Activated CD4-positive, alpha-beta T cell treated with anti-CD3 and anti-CD28 coated beads for 36 hours (primary cell): ENCODE measurements at places on chromosomes 16 and 17.

GRCh38 chr17:70343114-70343513 lies 173.8 kb downstream of the KCNJ2 start:
- no peak for DNase-seq

DNA sequence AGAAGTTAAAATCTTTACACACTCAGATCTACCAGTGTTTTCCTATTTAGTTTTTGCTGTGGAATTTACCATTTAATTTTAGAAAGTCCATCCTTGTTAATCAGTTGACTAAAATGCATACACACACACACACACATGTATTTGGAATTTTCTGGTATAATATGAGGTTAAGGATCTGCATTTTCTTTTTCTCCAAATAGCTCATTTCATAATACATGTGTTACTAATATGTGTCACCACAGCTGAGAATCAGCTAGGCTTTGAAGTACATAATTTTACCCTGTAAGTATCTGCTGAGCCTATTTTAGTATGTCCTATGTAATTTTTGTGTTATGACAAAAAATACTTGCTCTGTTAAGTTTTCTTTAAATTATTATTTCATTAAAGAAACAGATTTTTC lies 143.2 kb downstream of the PHKB start:
- DNase-seq, result no peak

- DNase-seq, result no peak
Observed at GRCh38 chr16:64061621-64062020, 1060.2 kb downstream of the CDH11 start.

- no peak for DNase-seq
Observed at GRCh38 chr17:29840884-29841283, 89.1 kb downstream of the SSH2 start.

DNA sequence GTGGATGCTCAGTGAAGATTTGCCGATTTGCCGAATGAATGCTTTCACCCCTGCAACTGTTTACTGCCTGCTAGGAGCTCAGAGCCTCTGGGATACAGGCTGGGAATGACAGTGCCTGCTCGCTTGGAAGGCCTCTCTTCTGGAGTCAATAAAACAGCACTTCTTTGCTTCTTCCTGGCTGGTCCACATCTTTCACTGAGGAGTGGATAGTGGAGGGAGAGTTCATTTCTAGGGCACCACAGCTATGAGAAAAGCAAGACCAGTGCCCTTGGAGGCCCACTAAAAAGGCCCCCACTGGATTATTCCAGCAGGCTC lies 3.1 kb upstream of the USP7 start:
- DNase-seq, result no peak

DNA sequence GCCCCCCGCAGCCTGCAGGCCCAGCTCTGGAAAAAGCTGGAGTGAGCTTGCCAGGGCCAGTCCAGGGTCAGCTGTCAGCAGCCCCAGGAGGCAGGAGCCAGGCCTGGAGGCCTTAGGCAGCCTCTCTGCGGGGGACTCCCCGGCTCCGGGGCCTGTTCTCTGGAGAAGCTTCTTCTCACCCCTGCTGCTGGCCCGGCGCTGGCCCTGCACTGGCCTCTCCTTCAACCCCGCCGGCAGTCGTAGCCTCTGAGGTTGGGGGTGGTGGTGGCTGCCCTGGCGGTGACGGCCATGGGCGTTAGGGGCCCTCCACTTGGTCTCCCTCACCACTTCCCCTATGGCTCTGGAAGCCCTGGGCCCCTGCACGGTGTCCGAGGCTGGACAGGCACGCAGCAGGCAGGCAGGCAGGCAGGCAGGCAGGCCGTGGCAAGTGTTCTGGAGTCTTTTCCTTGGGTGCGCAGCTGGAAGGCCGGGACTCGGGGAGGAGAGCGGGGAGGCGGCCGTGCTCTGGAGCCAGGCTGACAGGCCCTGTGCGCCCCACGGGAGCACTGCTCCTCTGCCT lies 2.1 kb downstream of the FOXF1 start:
- no peak for DNase-seq

DNA sequence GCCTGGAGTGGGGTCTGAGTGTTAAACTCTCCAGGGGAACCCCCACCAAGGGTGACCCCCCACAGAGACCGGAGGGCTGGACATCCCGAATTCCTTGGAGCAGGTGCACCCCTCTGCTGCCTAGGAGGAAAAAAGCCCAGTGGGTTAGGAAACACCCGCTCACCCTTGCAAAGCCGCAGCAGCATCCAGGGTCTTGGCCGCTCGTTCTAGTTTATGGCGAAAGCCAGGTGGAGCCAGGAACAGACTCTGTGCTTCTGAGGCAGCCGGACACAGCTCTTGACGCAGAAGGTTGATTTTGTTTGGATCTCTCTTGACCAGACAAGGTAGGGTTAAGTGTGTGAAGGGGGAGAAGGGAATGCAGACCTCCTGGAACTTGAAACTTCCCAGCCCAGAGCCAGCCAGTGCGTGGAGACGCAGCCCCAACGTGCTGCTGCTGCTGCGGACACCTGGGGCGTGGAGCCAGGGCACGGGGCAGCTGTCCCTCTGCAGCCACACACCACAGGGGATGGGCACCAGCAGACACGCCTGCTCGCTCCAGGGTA lies 154.5 kb downstream of the LAT start:
- DNase-seq, result no peak

GRCh38 chr17:19533036-19533717 lies 477 bp upstream of the SLC47A1 start:
- DNase-seq, result no peak

DNA sequence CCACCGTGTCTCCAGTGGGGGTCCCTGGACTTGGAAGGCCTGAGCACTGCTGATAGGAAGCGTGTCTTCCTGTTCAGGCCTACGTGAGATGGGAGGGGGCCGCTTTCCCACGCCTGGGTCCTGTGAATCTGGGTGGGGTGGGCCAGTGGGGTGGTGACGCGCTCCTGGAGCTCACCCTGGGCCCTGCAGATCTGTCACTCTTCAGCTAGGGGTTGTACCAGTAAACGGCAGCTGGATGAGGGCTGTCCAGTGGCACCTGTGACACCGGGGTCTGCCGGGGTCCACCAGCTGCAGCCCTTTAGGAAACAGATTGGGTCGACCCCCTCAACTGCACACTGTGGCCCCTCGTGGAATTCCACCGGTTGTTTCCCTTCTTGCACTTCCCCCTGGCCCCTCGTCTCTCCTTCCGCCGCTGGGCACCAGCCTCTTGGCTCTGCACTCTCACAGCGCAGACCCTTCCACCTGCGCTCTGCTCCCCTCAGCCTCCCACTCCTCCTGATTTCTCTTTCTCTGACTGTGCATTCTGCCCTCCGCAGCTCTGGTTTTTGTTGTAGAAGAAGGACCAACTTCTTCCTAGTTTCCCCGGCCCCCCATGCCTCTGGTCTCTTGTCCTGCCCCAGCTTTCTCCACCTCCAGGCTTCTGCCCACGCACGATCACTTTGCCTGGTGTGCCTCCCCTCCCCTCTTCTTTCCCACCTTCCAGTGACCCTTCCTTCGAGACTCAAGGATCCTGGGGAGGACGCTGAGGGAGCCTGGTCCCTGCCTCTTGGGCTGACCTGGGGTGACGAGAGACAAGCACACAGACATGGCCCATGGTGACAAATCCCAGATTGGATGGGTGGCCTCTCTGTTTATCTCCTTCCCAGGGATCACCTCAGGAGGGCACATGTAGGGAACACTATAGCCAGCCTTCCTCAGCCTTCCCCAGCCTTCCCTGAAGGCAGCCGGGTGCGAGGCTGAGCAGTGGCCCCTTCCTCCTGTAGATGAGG lies 4.8 kb downstream of the MRC2 start:
- DNase-seq, result no peak

GRCh38 chr17:7260651-7261378 lies 1.5 kb downstream of the CLDN7 start:
- DNase-seq, result peak; percentile 57

DNA sequence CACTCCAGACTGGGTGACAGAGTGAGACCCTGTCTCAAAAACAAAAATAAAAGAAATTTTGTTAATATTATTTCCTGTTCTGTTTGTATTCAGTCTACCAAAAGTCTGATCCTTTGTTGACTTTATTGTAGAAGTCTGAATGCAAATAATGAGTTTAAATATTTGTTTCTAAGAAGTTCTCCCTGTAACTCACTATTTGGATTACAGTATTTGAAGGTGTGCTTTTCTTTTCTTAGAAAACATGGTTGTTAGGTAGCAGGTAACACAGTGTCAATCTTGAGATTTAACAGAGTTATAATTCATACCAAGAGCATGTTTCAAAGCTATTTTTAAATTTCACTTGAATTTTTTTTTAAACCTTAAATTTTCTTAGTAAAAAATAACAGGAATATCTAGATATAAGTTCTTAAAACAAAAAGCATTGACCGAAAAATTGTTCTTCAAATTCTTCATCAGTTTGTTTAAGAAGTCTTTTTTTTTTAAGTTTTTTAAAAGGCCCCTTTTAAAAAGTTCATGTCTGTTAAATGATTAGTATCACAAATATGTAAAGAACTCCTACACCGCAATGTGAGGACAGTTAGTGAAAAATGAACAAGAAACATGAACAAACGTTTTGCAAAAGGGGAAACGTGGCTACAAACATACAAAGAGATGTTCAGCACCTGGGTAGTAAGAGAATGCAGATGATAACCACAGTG lies 35.0 kb downstream of the GAN start:
- DNase-seq, result no peak

DNA sequence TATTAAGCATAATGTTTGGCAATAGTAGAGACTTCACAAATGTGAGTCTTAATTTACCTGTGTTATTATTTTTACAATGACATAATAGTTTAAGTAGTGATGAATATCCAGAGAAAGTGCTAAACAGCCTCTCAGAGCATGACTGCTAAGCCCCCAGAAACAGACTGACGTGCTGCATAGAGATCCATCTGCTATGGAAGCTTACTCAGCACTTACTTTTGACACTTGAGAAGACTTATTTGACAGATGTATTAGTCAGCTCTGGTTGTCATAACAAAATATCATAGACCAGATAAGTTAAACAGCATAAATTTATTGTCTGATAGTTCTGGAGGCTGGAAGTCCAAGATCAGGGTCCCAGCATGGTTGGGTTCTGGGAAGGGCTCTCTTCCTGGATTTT lies 334.9 kb upstream of the MON1B start:
- DNase-seq, result no peak

GRCh38 chr16:10080051-10080772 lies 102.0 kb downstream of the GRIN2A start:
- no peak for DNase-seq

DNA sequence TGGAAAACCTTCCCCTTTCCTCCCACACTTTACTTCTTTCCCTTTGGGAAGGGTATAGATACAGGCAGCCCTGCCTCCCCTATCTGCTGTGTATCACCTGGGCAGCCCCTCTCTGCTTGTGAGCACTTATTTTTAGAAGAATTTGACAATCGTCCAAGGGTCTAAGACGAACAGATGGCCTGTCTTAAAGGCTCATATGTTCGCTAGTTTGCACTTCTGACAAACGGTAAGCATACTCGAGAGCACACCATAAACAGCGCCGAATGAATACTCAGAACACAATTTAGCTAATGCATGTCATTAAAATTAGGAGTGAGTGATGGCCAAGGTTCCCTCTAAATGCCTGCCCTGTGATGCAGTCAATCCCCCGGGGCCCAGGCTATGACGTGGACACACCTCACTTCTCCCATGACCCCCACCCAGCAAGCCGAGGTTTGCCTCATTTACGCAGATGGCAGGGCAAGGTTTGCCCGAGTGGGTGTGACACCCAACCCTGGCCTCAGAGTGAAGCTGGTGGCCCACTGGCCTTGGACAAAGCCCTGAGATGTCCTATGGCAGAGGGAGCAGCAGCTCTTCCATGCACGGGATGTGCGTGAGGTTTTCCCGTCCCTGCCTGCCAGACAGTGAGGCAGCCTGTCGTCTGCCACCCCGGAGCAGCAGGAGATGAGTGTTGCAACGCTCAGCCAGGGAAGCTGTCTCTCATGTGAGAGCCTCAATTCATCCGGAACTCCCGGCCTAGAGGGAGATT lies 125.2 kb downstream of the C16orf78 start:
- no peak for DNase-seq

GRCh38 chr16:82651921-82652601 lies 25.3 kb downstream of the CDH13 start:
- peak; percentile 47 for DNase-seq

DNA sequence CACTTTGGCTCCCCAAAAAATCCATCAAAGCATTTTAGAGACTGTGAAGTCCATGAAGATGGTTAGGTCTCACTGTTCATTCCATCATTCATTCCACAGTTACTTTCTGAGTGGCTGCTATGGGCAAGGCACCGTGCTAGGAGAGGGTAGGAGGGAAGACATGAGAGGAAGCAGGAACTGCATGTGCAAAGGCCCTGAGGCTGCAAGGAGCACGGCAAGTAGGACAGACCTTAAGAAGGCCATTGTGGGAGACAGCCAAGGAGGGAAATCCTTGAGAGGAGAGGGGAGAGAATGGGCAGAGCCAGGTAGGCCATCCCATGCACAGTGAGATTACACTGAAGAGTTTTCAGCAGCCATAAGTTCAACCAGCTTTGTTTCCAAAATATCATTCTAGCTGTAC lies 196.2 kb upstream of the DYNLRB2 start:
- no peak for DNase-seq

- DNase-seq, result no peak
Observed at GRCh38 chr16:27633721-27634120, 83.8 kb downstream of the KATNIP start.

DNA sequence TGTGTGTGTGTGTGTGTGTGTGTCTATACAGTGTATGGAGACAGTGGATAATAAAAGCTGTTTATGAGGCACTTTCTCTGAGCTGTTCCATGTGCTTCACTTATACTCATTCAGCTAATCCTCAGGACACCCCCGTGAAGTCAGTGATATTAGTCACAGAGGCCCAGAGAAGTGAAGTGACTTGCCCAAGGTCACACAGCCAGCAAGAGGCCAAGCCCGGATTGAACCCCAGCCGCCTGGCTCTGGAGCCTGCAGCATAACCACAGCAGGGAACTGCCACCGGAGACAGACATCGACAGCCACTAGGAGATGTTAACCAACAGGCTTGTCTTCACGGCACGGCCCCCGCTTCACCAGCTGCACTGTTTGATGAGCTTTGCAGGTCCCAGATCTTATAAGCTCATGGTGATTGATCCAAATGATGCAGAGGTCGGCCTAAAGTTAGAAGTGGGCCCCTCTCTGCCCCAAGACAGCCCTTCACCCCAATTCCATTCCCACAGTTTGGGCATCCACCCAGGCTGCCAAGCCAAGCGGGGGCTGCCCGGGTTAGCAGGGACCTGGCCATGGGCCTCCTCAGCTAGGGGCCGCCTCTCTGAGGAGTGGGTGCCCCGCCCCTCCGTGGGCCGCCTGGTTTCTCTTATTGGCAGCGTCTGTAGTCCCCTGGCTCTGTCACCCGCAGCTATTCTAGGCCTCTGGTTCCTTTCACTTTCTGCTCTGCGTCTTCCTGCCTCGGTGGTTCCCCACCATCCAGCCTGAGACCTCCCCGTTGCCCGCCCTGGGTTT lies 30.9 kb downstream of the SOCS1 start:
- peak; percentile 96 for DNase-seq

GRCh38 chr17:36008998-36009665 lies 7.8 kb upstream of the CCL15 start:
- peak; percentile 24 for DNase-seq

GRCh38 chr16:3764409-3764808 lies 47.1 kb upstream of the TRAP1 start:
- no peak for DNase-seq

GRCh38 chr16:50313596-50314478 lies 47.5 kb downstream of the ADCY7 start:
- peak; percentile 67 for DNase-seq

GRCh38 chr17:5128905-5129535 lies 13.2 kb downstream of the USP6 start:
- no peak for DNase-seq

- no peak for DNase-seq
Observed at GRCh38 chr17:332558-333322, 19.9 kb downstream of the RPH3AL start.
